ENCODE measurements at places on chromosomes 2 and 18. TPM values are rescaled to one million over a fixed set of nuclear protein-coding genes. Genes with fewer than 3 reads are reported as not detected.

ADRA2B gene
- 0.14 TPM for total RNA-seq

CRACDL gene
- 3.6 TPM for total RNA-seq

RAB6C gene
- not detected for total RNA-seq

SIX3 gene
- total RNA-seq: 4.1 TPM

AMER3 gene
- not detected for total RNA-seq

GPR45 gene
- not detected for total RNA-seq
